Panc1 (cell line): ENCODE measurements at places on chromosomes 13 and 19. TPM values are rescaled to one million over a fixed set of nuclear protein-coding genes. Genes with fewer than 3 reads are reported as not detected.

DNA sequence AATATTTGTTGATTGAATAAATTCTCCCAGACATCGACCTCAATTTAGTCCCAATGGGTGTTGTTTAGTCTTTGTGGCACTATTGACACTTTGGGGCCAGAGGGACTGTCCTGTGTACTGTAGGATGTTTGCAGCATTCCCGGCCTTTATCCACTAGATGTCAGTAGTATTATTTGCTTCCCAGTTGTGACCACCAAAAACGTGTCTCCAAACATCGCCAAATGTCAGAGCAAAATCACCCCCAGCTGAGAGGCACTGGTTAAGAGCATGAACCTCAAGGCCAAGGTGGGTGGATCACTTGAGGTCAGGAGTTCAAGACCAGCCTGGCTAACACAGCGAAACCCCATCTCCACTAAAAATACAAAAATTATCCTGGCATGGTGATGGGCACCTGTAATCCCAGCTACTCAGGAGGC lies 15.4 kb downstream of the NLRP12 start:
- peak; percentile 33 for DNase-seq
- H3K4me3 ChIP-seq, result no peak overlapping the region
- H3K27me3 ChIP-seq, result no peaks in the 10 kb centered on the region
- H3K27ac ChIP-seq, result no peak overlapping the region
- H3K4me1 ChIP-seq, result no peaks in the 10 kb centered on the region

DNA sequence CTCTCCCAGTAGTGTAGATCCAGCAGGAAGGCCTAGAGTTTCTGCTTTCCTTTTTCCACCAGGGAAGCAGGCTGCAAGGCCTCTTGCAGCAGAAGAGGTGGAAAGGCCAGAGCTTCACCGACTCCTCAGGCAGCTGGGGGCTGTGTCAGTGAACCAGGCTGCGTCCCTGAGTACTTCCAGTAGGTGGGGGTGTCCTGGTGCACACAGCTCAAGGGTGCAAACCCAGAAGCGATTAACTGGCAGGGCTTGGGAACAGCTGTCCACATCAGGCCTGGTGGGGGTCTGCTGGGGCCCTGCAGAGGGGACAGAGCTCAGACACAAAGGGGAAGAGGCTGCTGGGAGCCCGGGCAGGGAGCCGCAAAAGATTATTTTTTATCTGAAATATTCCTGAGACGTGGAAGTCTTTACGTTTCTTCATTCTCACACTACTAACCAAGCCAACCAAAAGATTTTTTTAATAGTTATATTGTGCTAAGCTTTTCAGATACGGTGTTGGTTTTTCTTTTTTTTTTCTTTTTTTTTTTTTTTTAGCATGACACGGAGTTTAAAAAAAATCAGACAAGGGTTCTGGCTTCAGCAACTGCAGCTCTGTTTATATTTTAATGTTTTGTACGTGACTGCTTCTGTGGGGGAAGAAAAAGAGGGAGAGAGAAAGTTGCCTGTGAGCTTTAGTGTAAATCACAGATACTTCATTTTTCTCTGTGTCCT lies 11.0 kb downstream of the TSHZ3 start:
- H3K27ac ChIP-seq, result no peak overlapping the region
- H3K4me3 ChIP-seq, result no peak overlapping the region
- no peaks in the 10 kb centered on the region for H3K36me3 ChIP-seq
- H3K4me1 ChIP-seq, result no peaks in the 10 kb centered on the region
- DNase-seq, result no peak
- H3K27me3 ChIP-seq, result no peaks in the 10 kb centered on the region

DNA sequence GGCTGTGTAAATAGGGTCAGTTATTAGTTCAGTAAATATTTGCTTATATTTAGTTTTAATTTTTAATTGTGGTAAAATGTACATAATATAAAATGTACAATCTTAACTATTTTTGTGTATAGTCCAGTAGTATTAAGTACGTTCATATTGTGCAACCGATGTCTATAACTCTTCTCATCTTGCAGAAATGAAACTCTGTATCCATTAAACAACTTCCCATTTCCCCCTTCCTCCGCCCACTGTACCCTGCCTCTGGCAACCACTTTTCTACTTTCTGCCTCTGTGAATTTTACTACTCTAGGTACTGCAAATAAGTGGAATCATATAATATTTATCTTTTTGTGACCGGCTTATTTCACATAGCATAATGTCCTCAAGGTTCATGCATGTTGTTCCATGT lies 24.4 kb downstream of the UBAC2 start:
- H3K27me3 ChIP-seq, result no peaks in the 10 kb centered on the region
- no peak overlapping the region for H3K27ac ChIP-seq
- DNase-seq, result no peak

DNA sequence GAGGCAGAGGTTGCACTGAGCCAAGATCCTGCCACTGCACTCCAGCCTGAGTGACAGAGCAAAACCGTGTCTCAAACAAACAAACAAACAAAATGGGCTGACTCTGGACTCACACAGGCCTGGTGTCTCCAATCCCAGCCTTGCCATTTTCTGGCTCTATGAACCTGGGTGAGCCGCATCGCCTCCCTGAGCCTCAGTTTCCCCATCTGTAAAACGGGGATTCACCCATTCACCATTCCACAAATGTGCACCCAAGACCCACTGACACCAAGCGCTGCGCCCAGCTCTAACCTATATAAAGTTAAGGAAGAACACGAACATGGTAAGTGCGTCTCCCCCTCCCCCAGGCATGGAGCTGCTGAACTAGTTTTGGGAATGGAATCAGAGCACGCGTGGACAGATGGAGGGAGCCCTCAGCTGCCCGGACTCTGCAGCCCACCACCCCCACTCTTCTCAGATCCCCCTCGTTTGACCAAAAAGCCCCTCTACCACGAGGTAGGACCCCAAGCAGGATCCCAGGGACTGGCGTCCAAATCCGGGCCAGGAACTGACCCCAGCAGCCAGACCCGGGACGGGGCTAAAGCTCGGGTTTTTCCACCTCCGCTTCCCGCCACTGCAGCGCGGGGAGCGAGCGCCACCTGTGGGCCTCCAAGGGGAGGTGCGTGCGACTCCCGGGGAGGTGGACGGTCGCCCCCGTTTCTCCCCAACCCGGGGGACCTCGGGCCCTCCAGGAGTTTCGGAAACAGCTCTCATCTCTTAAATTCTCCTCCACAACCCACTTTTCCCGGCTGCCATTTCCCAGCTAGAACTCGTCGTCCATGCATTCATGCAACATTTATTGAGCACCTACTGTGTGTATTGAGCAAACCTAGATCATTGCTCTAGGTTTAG lies 33.0 kb upstream of the ADGRE5 start:
- DNase-seq, result no peak
- H3K27ac ChIP-seq, result no peak overlapping the region
- no peaks in the 10 kb centered on the region for H3K36me3 ChIP-seq
- H3K27me3 ChIP-seq, result no peaks in the 10 kb centered on the region
- peak overlapping the region; percentile 18 for H3K4me3 ChIP-seq

DNA sequence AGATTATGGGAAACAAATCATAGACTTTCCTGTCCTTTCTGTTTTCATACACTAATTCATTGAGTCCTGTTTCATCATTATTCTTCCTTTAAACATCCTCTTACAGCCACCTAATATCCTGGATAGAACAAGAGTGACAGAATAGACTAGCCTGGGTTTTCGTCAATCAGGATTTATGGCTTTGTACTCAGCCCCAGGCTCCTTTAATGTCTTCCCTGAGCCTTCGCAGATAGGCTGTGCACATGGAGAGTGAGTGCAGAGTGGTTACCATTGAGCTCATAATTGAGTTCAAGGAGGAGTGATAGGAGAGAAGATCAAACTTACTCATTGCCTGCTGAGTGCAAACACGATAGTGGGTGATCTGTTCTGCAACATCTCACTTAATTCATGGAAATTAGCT lies 304.9 kb downstream of the TDRD3 start:
- H3K36me3 ChIP-seq, result no peaks in the 10 kb centered on the region
- no peaks in the 10 kb centered on the region for H3K4me1 ChIP-seq
- H3K4me3 ChIP-seq, result no peak overlapping the region
- no peak for DNase-seq
- H3K27me3 ChIP-seq, result no peaks in the 10 kb centered on the region
- no peak overlapping the region for H3K27ac ChIP-seq

GRCh38 chr19:24046550-24046949 lies 40.4 kb upstream of the ZNF254 start:
- DNase-seq, result no peak
- H3K4me1 ChIP-seq, result no peaks in the 10 kb centered on the region
- peaks cover 3% of the 10 kb centered on the region; the same call in 1 of the 2 replicates for H3K36me3 ChIP-seq
- no peaks in the 10 kb centered on the region for H3K27me3 ChIP-seq
- no peak overlapping the region for H3K27ac ChIP-seq

GRCh38 chr13:59416561-59416960 lies 747.2 kb downstream of the DIAPH3 start:
- H3K27me3 ChIP-seq, result no peaks in the 10 kb centered on the region
- DNase-seq, result no peak
- H3K27ac ChIP-seq, result no peak overlapping the region
- no peak overlapping the region for H3K4me3 ChIP-seq
- no peaks in the 10 kb centered on the region for H3K4me1 ChIP-seq

Gene MAST1
- 3.1 TPM for total RNA-seq

Gene LINGO3
- total RNA-seq, result 0.13 TPM

Gene DACH1
- 0.54 TPM for total RNA-seq

Gene SPACA4
- total RNA-seq, result not detected

Gene CNN1
- total RNA-seq, result 0.98 TPM

Gene KPTN
- 26.5 TPM for total RNA-seq
